Activated CD4-positive, alpha-beta T cell treated with anti-CD3 and anti-CD28 coated beads, Interleukin-2, amount 50 U/mL, for 24 hours (primary cell): ENCODE measurements at places on chromosomes 5 and 9.

DNA sequence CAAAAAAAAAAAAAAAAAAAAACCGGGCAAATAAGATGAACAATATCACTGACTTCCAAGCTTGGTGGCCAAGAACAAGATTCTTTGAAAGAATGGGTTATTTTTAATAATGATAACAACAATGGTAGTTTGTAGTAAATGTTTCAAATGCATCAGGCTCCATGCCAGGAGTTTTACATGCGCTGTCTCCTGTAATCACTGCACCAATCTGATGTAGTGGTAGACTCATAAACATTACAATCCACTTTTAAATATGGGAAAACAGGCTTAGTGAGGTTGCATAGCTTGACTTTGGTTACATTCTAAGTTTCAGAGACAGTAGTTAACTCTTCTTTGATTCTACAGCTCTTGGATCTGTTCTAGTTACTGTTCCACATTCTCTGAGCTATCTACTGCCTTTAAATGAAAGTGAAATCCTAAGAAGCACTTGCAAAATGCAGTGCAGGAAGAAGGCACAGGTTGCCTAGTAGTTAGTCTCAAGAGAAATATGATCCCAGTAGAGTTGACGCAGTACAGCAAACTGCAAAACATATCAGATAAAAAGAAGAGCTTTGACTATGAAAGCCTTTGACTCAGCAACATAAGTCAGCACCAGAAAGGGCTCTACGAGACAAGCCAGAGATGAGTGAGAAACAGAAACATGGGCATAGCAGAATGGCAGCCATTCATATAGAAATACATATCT is 62.1 kb downstream of the PDE4D start:
- no peak for DNase-seq

- DNase-seq = no peak
Observed at GRCh38 chr5:62948301-62948700, 369.7 kb downstream of the LRRC70 start.

DNA sequence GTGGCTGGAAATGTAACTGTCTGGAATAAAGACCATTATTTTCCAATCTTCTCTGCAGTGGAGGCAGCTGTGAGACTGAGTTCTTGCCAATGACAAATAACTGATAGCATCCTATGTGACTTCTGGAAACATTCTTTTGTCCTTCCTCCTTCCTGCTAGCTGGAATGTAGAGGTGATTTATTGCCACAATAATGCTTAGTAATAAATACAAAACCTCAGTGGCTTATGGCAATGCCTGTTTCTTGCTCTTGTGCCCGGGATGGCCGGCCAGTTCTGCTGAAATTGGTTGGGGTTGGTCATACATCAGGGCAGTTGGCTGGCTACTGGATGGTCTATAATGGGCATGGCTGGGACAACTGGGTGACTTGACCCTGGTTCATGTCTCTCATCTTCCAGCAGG is 12.2 kb upstream of the TEX48 start:
- no peak for DNase-seq

GRCh38 chr5:121850272-121850671 is 1.4 kb upstream of the FTMT start:
- DNase-seq = no peak

GRCh38 chr9:125850763-125851162 is 103.6 kb downstream of the PBX3 start:
- no peak for DNase-seq
